ENCODE measurements at places on chromosomes 1 and 21. TPM values are rescaled to one million over a fixed set of nuclear protein-coding genes. Genes with fewer than 3 reads are reported as not detected.

LMNA gene
- total RNA-seq, result 630 TPM

DIO1 gene
- not detected for total RNA-seq

GRIK3 gene
- total RNA-seq, result under 0.01 TPM

MYOG gene
- not detected for total RNA-seq

C1orf52 gene
- 5.8 TPM for total RNA-seq

SEMA6C gene
- 8.1 TPM for total RNA-seq

GPR3 gene
- 0.18 TPM for total RNA-seq

DAB1 gene
- total RNA-seq, result under 0.01 TPM

LRRN2 gene
- total RNA-seq, result 0.43 TPM

LDLRAP1 gene
- total RNA-seq, result 26.1 TPM

CFH gene
- 44.3 TPM for total RNA-seq

Measured in stomach (tissue), 19 donors.